HepG2 (cell line): ENCODE measurements at places on chromosomes 11 and 22. TPM values are rescaled to one million over a fixed set of nuclear protein-coding genes. Genes with fewer than 3 reads are reported as not detected.
A peak's percentile ranks its signal among the peaks of the same experiment; 100 is the strongest.

The CCDC73 gene
- 0.08 and 0.11 TPM in 2 replicates for total RNA-seq

- DNase-seq: no peak
These were observed 43.6 kb downstream of the MAPK1 start for GRCh38 chr22:21823740-21824444.

- DNase-seq: no peak
These were observed 471.1 kb upstream of the KIRREL3 start for GRCh38 chr11:127471662-127472061.

DNA sequence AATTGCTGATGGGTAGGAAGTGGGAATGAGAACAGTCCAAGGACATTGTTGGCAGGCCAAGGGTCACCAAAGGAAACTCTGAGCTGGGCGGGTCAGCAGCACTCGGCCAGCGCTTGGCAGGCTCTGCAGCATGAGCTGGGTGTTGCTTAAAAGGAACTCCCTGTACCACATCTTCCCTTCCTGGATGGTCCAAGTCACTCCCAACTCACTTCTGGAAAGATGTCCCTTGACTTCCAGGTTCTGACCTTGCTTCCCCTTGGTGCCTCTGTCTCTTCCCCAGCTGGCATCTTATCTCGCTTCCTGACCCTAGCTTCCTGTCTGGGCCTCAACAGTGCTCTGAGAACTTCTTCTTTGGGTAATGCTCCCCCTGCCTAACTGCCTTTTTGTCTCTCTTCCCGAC is 24.8 kb upstream of the SWAP70 start:
- DNase-seq: no peak

GRCh38 chr11:9158898-9159391 is 67.5 kb upstream of the SCUBE2 start:
- no peak for DNase-seq

DNA sequence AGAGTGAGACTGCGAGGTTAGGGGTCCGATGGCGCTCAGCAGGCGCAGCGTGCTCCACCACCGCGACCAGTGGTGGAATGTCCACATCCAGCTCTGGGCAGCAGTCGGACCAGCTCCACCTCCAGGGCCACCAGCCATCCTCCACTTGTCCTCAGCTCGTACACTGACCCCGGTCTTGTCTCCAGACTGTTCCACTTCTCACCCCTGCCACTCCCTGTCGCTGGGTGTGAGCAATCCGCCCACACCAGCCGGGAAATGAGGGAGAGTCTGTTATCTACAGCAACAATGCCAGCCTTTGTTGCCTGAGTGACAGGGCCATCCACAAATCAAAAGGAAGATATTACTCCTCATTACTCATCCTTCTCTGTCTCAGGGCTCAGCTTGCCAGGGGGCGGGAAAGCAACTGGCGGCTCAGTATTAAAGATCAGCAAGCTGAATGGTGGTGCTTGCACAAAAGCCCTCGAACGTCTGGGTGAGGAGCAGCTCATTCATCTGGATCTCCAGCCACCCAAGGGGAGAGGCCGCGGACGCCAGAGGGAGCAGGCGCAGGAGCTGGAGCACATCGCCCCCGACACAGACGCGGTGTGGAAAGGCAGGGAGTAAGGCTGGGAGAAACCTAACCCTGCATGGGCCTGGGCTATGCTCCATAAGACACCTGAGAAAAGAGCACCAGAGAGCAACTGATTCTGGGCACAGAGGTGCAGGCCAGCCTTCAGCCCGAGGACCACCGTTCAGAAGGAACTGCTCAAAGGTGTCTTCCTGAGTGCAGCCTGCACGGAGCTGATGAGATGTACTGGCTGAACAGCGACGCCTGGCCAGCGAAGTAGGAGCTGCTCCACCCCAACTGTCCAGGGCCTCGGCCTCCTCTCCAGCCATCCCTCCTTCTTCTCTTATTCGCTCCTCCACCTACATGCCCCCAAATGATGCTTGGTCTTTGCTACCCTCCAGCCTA is 21.9 kb downstream of the IGSF9B start:
- peak; percentile 38 for DNase-seq

DNA sequence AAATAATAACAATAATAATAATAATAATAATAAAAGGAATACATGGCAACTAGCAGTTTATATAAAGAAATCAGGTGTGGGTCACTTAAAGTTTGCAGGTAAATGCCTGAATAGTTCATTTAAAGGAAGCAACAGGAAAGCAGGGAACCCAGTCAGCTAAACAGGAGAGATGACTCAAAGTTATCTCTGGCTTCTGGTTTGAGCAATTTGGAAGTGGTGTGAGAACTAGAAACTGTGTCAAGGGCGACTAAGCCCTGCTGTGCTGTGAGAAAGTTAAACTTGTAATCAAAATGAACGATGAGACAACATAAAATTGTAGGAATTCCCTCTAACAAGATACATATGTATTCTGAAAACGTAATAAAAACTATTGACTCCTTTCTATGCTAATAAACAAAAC is 35.5 kb downstream of the SLC22A9 start:
- DNase-seq: no peak

GRCh38 chr22:23240639-23241389 is 60.5 kb downstream of the BCR start:
- no peak for DNase-seq

DNA sequence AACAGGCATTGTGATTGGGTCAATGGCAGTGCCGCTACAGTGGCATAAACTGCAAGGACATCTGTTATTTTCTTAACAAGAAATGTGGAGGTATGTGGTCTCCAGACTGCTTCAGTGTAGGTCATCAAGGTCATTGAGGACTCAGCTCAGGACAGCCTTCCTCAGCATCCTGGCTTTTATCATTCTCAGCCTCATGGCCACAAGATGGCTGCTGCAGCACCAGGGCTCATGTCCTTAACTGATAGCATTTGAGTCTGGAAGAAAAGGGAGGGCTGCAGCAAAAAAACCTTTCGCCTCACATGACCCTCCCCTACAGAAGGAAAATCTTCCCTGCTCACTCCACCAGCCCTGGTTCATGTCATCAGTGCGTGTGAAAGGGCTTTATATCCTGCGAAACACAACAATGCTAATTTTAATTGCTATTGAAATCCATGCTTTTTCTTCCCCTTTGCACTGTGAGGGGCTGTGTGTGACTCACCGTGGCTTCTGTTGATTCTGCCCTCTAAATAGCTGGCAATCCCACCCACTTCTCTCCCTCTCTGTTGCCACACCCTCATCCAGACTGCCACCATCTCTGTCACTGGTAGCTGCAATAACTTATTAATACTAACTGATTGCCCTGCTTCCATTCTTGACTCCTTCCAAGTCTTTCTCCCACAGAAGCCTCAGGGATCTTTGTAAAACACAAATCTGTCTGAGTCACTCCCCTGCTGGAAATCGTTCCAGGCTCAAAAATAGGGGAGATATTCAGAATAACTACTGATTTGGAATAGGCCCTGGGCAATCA is 43.8 kb downstream of the CHRDL2 start:
- DNase-seq: no peak

- no peak for DNase-seq
These were observed 131.0 kb downstream of the PLEKHA7 start for GRCh38 chr11:16883174-16883573.
